WTC11 (cell line): ENCODE measurements at places on chromosomes 5 and 9.
A peak's percentile ranks its signal among the peaks of the same experiment; 100 is the strongest.

- H3K36me3 ChIP-seq = peaks cover 9% of the 10 kb centered on the region
- peaks cover 15% of the 10 kb centered on the region for H3K4me1 ChIP-seq
- no peak overlapping the region for H3K27ac ChIP-seq
- DNase-seq = no peak
- no peak overlapping the region for H3K4me3 ChIP-seq
Measured at GRCh38 chr9:96040591-96041461, 165.3 kb downstream of the ERCC6L2 start.

DNA sequence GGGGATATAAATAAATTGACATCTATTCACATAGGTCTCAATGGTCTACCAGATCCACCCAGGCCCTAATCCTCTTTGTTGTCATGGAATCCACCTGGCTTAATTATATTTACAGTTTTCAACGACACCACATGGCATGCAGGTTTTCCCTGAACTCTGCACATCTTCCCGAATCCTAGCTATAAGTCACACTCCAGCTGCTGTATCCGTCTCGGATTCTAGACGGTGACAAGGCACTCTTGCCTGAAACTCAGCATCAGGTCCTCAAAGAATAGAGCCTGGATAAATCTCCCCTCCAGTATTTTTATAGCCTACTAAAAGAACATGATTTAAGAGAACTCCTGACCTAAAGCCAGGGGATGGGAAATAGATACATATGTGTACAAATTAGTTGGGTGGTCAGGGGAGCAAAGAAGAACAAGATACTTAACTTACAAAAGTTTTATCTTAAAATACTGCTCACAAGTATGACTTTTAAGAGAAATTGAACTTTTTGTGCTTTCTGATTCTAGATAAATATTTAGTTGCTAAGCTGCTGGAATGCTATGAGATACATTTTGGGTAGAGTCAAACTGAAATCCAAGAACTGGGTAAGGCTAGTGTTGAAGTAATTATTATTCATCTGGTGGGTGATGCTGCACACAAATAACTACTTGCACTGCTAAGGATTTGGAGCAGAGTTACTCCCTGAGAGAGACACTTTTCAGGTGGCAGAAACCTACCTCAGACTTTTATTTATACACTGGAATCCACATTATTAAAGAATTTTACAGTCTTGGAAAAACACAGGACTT, 187.3 kb downstream of the EFNA5 start:
- H3K27me3 ChIP-seq = no peaks in the 10 kb centered on the region
- no peak overlapping the region for H3K27ac ChIP-seq
- H3K36me3 ChIP-seq = no peaks in the 10 kb centered on the region
- H3K4me1 ChIP-seq = peaks cover 67% of the 10 kb centered on the region
- H3K4me3 ChIP-seq = no peak overlapping the region

DNA sequence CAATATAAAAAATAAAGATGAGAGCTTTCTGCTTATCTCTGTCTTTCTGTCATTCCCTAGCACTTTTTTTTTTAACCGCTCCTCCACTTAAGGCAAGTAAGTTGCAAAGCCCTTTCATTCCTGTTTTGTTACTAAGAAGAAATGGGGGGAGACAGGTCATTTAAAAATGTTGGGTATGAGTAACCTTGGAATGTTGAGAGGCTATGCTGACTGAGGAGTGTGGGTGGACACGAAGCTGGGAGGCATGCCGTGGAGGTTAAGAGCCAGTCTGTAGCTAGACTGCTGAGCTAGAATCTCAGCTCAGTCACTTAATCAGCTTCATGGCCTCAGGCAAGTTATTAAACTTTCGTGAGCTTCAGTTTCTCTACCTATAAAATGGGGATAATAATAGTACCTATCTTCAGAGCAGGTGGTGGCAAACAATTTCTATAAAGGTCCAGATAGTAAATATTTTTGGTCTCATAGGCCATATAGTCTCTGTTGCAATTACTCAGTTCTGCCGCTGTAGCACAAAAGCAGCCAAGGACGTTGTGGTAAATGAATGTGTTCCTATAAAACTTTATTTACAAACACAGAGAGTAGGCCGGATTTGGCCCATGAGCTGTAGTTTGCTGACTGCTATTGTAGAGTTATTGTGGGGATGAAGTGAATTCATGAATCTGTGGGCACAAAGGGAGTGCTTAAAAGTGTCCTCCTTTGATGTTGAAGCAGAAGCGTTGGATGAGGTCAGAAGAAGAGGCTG, 220.0 kb downstream of the GABBR2 start:
- no peak for DNase-seq
- H3K4me3 ChIP-seq = no peak overlapping the region
- no peak overlapping the region for H3K27ac ChIP-seq
- peaks cover under 1% of the 10 kb centered on the region; the same call in 1 of the 2 replicates for H3K27me3 ChIP-seq
- peaks cover 6% of the 10 kb centered on the region for H3K4me1 ChIP-seq

DNA sequence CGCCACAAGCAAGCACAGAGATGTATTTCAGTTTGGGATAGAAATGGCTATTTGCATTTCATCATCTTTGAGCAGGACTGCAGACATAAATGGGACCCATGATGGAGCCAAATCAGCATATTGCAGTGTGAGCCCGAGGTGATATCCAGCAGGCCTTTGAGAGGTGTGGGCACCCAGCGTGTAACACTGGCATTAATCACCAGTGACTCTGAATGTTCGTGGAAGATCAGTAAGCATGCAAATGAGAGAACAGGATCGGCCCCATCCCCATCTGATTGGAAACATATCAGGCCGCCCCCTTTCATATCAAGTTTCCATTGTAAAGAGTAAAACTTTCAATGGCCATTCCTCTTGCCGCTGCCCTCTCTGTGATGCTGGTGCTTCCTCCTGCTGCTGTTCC, 84.0 kb downstream of the GTF3C4 start:
- H3K4me1 ChIP-seq = peaks cover 25% of the 10 kb centered on the region
- no peak overlapping the region for H3K4me3 ChIP-seq
- H3K27me3 ChIP-seq = no peaks in the 10 kb centered on the region
- no peaks in the 10 kb centered on the region for H3K36me3 ChIP-seq
- DNase-seq = no peak

- no peaks in the 10 kb centered on the region; the same call in 1 of the 2 replicates for H3K36me3 ChIP-seq
- H3K27me3 ChIP-seq = no peaks in the 10 kb centered on the region
- peaks cover 6% of the 10 kb centered on the region for H3K4me1 ChIP-seq
- no peak overlapping the region for H3K4me3 ChIP-seq
- no peak for DNase-seq
- H3K27ac ChIP-seq = no peak overlapping the region
Measured at GRCh38 chr9:14186096-14186495, 127.8 kb downstream of the NFIB start.

- DNase-seq = no peak
- H3K36me3 ChIP-seq = no peaks in the 10 kb centered on the region; the same call in 1 of the 2 replicates
- H3K4me3 ChIP-seq = no peak overlapping the region
- H3K27me3 ChIP-seq = no peaks in the 10 kb centered on the region
- no peak overlapping the region for H3K27ac ChIP-seq
Measured at GRCh38 chr9:121682201-121682600, 30.8 kb downstream of the DAB2IP start.

- H3K27ac ChIP-seq = peak overlapping the region; percentile 63
- H3K4me3 ChIP-seq = no peak overlapping the region
- H3K36me3 ChIP-seq = no peaks in the 10 kb centered on the region
- peaks cover 18% of the 10 kb centered on the region for H3K4me1 ChIP-seq
- DNase-seq = peak; percentile 39
Measured at GRCh38 chr5:91293131-91293530, 90.0 kb downstream of the ARRDC3 start.
